ENCODE measurements at places on chromosomes 1 and 21. TPM values are rescaled to one million over a fixed set of nuclear protein-coding genes. Genes with fewer than 3 reads are reported as not detected.

The ATXN7L2 gene
- 19.5 TPM for total RNA-seq

The SPATA46 gene
- not detected for total RNA-seq

The CLCA4 gene
- total RNA-seq: not detected

The HAO2 gene
- not detected for total RNA-seq

The HHAT gene
- total RNA-seq: 0.71 TPM
